NCI-H748 treated with DMSO at 0.1 percent for 48 hours (cell line): ENCODE measurements at places on chromosomes 1 and 21.

DNA sequence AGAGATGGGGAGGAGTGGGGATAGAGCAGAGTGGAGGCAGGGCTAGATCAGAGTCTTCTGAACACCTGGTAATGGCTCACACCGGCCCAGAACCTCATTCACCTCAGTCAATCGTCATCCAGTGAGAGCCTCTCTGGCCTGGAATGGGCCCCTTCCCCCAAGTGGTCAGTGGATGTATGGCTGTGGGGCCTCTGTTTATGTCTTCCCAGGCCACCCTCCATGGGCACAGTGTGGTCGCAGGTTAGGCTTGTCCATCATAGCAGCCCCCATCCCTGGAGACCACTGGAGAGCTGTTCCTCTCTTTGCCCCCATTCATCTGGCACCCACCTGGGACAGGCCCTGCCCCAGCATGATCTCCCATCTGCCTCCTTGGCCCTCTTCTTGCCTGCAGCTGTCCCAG is 29.6 kb upstream of the TENT5C start:
- DNase-seq = no peak

GRCh38 chr1:78715181-78715661 is 65.6 kb downstream of the IFI44 start:
- DNase-seq = no peak

- no peak for DNase-seq
Measured at GRCh38 chr1:54464031-54464476, 57.9 kb upstream of the SSBP3 start.

GRCh38 chr1:204464701-204465100 is 29.9 kb downstream of the PIK3C2B start:
- no peak for DNase-seq

- DNase-seq = no peak
Measured at GRCh38 chr1:169105087-169105433, 1.4 kb upstream of the ATP1B1 start.

- peak; percentile 34 for DNase-seq
Measured at GRCh38 chr1:23634840-23635651, 56.6 kb upstream of the RPL11 start.

- no peak for DNase-seq
Measured at GRCh38 chr1:11567244-11568065, 86.8 kb downstream of the FBXO2 start.

DNA sequence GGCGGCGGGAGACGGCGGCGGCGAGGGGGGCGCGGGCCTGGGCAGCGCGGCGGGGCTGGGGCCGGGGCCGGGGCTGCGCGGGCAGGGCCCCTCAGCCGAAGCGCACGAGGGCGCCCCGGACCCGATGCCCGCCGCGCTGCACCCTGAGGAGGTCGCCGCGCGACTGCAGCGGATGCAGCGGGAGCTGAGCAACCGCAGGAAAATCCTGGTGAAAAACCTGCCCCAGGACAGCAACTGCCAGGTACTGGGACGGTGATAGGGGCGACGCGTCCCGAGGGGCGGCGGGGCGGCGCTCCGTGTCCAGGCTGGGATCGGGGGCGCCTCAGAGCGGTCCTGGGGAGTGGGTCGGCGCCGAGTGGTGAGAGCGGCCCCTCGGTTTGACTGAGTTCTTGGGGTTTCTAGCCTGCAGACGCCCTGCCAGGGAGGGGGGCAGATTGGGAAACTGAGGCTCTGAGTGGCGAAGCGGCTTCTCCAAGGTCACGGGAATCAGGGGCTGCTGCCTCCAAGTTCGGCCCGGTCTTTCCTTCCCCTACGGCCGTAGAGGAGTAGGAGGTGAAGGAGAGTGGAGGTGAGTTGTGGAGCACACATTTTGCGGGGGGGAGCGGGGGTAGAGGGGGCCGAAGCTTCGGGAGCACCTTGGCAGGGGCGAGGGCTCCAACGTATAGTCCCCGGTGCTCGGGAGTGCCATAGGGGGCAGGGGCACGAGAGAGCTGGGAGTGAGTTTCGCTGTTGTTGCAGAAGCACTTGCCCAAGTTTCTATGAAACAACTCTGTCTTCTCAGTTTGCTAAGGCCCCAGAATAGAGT is 508 bp downstream of the RAVER2 start:
- DNase-seq = peak; percentile 18

GRCh38 chr1:110596312-110596711 is 9.8 kb downstream of the KCNA2 start:
- DNase-seq = no peak

DNA sequence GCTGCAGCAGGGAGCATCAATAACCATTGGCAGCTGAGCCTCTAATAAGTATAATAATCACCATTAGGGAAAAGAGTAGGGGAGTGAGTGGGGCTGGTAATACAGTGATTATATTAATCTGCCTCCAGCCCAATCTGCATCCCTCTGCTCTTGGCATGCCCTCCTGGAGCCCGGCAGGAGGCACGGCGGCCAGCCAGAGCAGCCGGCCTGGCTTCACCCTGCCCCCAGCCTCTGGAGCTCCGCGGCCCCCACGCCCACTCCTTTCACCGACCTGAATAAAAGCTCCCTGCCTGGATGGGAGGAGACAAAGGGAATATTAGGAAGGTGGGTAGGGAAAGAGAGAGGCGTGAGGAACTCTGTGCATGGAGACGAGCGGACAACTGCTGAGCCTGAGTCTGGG is 28.3 kb downstream of the OPTC start:
- peak; percentile 58 for DNase-seq

- no peak for DNase-seq
Measured at GRCh38 chr1:107230121-107230520, 89.3 kb downstream of the NTNG1 start.

DNA sequence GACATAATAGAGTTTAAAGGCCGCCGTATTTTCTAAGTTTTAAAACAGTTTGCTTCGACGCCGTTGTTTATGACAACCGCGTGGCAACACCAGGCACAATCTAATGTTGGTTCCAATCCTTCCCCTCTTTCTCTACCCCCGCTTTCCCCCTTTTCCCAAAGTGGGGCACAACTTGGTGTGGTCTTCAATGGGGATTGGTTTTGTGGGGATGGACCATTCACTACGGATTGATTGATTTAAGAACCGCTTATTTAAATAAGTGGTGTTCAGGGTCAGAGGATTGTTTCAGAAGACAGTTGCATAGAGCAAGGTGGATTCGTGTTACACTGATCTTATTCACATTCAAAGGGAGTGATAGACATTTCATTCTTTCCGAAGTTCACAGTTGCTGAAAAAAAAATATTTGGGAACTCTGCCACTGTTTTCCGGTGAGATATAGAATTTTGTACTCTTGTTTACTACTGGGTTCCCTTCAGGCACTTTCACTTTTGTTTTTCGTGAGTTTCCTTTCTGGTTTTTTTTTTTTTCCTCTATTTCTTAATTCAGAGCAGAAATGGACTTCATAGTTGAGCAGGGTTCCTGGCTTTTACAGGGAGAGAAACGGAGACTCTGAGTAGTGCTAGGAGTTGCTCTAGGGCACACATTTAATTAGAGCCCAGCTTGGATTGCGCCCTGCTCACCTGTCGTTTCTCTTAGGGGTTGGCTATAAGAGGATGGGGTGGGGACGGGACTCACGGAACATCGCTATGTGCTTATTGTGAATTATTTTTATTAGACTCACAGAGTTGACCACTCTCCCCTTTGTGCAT is 79.6 kb upstream of the AK4 start:
- no peak for DNase-seq

- DNase-seq = peak; percentile 18
Measured at GRCh38 chr1:13828454-13829151, 128.6 kb downstream of the PRDM2 start.
